Mesendoderm (in vitro differentiated cells): ENCODE measurements at places on chromosomes 4 and X.

DNA sequence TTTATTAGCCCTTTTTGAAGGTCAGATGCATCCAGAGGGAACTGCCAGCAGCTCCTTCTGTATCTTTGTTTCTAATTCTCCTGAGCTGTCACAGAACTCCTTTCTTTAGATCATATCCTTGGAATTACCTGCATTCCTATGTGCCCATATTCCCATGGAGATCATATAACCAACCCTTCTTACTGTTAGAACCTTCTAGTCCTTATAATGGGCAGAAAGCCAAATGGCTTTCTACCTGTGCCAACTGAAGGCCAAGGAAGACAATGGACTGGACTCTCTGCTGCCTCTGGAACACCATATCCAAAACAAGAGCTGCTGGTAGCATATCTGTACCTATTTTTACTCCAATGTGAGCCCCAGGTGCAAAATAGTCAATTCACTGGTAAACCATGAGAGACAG lies 60.7 kb downstream of the TBC1D9 start:
- DNase-seq: no peak

DNA sequence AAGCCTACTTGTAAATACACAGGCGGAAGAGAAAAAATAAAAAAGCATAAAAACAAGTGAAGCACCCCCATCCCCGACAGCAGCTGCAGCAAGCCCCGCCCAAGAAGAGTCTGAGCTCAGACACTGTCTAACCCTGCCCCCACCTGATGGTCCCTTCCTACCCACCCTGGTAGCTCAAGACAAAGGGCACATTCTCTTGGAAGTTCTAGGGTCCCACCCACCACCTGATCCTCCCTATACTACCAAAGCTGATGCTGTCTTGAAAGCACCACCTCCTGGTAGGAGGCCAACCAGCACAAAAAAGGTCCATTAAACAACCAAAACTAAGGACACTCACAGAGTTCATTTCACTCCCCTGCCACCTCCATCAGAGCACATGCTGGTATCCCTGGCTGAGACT lies 308.2 kb downstream of the KLHL13 start:
- DNase-seq: peak; percentile 13

GRCh38 chrX:72117636-72118210 lies 14.0 kb downstream of the RTL5 start:
- no peak for DNase-seq

DNA sequence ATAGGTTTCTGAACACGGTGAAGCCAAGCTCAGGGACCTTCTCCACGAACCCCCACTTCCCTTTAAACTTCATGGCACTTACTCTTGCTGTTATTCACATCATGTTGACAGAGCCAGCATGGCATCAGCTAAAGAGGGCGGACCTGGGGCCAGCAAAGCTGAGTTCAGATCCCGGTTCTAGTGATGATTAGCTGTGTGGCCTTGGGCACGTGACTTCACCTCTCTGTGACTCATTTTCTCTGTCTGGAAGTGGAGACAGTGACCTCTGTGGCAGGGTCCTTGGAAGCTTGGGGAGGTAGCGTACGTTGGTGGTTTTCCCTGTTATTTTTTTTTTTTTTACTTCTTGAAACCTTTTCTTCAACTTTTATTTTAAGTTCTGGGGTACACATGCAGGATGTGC lies 13.4 kb downstream of the EVC start:
- no peak for DNase-seq

- no peak for DNase-seq
Observed at GRCh38 chr4:146072376-146072775, 103.1 kb upstream of the LSM6 start.

- DNase-seq: no peak
Observed at GRCh38 chrX:13009844-13010243, 34.6 kb downstream of the FAM9C start.

GRCh38 chr4:174122705-174123104 lies 160.8 kb downstream of the FBXO8 start:
- no peak for DNase-seq

- peak; percentile 87 for DNase-seq
Observed at GRCh38 chr4:137451172-137451825, 81.0 kb downstream of the PCDH18 start.

DNA sequence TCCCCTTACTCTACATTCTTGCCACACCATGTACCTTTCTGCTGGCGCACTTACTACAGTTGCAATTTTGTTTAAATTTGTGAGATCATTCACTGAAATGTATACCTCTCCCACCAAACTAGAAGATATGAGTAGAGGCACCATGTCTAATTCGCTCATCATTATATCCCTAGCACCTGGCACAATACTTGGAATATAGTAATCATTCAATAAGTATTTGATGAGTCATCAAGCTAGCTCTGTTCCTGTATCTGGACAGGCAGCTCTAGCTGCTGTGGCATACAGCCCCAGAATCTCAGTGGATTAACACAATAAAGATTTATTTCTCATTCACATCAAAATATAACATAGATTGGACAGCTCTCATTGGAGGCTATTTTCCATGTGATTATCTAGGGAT lies 245.9 kb downstream of the IDS start:
- DNase-seq: no peak
